Ascending aorta (tissue), 2 donors: ENCODE measurements at places on chromosomes 1 and 21.

DNA sequence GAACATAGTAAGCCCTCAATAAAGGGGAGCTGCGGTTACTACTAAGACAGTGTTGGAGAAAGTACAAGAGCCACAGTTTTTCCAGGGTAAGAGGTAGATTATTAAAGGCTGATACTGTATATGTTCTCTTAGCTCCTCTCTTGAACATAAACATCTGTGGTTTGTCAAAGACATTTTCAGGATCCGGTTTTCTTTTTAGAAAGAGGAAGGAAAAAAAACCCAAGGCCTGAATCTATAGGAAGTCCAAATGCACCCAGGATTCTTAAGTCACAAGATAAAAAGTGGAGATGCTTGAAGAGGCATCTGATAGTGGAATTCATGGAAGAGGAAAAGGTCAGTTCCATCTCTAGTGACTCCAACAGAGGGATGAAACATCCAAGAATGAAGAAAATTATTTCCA is 24.6 kb upstream of the SLC45A3 start:
- no peak for DNase-seq

DNA sequence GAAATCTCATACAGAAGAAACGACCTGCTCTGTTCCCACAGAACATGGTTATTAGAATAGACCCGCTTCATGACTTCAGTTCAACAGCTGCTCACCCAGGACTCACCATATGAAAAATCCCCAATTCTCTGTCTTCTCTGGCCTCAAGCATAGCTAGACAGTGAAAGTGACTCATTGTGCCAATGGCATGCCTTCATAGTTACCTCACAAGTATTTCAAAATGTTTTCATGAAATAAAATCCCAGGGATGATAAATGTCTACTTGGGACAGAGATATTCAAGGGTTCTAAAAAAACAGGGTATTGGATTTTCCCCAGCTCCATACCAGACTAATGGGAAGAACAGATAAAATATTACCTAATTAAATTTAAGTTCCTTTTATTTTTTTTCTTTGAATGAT is 82.3 kb downstream of the NOTCH2 start:
- DNase-seq = peak; percentile 68

DNA sequence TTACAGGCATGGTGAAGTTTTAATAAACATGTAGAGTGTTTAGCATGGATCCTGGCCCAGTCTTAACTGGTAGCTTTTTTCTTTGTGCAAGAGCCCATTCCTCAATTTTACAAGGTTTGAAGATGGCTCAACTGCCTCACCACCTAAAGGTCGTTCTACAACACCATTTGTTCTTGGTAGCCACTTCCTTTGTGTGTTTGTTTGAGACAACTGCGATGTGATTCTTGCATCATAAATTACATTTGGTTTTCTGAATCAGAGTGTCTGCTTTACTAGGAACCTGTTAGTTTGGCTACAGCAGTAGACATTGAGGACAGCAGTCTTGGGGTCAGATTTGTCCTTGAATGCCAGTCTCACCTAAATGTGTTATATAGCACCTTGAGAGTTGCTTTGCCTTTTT is 3.3 kb downstream of the PLEKHM2 start:
- DNase-seq = no peak

GRCh38 chr1:164709541-164710278 is 150.7 kb downstream of the PBX1 start:
- no peak for DNase-seq

DNA sequence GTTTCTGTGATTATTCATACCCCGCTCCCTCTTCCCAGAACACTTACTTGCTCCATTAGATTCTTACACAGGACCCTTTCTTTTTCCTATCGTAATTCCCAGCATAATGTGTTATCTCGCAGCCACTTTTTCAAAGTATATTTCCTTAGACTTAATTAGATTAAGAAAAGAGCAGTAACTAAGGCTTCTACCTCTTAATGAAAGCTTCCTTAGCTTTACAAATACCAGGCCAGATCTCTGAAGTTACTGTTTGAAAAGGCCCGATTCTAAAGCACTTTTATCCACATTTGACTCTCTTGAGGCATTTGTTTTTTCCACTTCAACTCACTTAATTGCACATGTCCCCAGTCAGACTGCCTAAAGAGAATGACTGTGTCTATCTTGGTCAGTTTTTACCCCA is 1264.3 kb upstream of the ADGRL2 start:
- DNase-seq = no peak

GRCh38 chr1:94522304-94522703 is 19.3 kb downstream of the F3 start:
- no peak for DNase-seq

DNA sequence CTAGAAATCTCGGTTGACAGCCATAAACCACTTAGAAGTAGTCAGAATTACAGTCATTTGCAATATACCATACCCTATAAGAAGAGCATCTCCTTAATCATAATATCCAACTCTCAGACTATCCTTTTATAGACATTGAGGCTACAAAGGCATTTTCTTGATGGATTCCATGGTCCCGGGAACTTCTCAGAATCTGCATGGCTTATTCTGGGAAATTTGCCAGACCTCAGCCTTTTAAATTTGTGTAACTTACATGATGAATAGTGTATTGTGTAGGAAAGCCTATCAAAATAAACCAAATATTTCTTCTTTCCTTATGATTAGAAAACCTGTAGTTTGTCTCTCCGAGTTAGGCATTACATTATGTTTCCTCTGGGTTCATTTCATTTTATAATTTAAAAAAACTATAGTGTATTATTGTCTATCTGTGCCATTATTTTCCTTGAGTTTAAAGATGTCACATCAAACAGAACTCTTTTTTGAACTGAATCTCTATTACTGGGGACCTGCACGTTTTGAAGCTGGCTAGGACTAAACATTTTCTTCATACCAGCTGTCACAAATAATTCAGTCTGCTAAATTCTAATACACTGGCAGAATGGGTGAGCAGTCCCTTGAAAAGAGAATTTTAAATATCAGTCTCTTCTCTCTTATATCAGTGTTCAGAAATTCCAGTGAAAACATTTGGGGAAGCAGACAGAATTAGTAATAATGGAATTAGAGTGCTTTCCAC is 102.9 kb downstream of the GABPA start:
- no peak for DNase-seq
